ENCODE measurements at places on chromosomes 2 and 18.

GRCh38 chr2:72413716-72414115 is 266.1 kb upstream of the CYP26B1 start:
- DNase-seq: no peak

DNA sequence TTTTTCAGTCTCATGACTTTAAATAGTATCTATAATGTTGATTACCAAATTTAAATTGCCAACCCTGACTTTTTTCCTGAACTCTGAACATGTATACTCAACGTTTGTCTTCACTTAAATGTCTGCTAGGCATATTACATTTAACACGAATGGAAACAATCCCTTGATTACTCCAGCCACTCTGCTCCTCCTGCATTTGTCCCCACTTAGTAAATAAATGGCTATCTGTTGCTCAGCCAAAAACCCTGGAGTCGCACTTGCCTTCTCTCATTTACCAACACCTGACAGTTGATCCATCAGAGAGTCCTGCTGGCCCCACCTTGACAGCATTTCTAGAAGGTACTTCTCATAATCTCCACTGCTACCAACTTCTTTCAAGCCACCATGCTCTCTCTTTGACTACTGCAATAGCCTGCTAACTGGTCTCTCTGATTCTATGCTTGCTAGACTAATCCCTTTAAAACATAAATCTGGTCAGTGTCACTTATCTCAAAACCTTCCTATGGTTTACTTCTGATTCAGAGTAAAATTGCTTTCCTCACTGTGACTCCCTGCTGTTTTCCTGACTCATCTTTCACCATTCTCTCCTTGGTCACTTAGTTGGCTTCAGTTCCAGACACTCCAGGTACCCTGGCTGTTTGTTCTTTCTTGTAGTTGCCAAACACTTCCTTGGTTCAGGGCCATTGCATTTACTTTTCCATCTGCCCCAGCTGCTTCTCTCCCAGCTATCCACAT is 31.9 kb downstream of the SPAG16 start:
- no peak for DNase-seq

- no peak for DNase-seq
These were observed 104.9 kb downstream of the STPG4 start for GRCh38 chr2:47050021-47050760.

DNA sequence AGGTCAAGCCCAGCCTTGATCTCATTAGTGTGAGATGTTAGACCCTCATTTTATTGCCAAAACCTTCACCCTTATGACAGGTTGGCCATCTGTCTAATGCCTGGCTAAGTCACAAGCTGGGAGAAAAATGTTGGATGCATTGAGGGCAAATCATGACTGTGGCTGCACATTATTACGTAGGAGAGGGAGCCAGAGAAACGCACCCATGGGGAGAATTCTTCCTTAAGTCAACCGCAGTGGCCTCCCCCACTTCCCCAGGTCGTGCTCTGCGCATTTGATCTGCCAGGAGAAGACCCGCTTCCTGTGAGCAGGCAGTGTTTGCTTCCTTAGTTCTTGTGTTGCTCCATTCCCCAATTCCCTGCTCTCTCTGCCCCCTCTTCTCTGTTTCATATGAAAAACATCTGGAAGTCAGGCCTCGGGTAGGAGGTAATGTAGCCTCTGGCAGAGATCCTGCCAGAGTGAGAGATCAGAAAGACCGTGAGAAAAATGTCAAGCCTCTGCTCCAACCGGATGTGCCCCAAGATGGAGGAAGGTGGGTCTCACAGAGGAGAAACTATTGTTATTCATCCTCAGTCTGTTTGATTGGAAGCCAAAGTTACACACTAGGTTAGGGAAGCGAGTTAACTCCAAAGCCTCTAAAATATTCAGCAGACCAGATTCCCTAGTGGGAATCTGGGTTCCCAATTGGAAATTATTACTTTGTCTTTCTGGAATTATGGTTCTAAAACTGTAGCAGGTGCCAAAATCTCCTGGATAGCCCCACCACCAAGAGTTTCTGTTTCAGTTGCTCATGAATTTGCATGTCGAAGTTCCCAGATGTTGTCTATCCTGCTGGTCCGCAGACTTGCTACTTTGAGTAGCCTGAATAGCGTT is 144.3 kb upstream of the PELI1 start:
- no peak for DNase-seq

DNA sequence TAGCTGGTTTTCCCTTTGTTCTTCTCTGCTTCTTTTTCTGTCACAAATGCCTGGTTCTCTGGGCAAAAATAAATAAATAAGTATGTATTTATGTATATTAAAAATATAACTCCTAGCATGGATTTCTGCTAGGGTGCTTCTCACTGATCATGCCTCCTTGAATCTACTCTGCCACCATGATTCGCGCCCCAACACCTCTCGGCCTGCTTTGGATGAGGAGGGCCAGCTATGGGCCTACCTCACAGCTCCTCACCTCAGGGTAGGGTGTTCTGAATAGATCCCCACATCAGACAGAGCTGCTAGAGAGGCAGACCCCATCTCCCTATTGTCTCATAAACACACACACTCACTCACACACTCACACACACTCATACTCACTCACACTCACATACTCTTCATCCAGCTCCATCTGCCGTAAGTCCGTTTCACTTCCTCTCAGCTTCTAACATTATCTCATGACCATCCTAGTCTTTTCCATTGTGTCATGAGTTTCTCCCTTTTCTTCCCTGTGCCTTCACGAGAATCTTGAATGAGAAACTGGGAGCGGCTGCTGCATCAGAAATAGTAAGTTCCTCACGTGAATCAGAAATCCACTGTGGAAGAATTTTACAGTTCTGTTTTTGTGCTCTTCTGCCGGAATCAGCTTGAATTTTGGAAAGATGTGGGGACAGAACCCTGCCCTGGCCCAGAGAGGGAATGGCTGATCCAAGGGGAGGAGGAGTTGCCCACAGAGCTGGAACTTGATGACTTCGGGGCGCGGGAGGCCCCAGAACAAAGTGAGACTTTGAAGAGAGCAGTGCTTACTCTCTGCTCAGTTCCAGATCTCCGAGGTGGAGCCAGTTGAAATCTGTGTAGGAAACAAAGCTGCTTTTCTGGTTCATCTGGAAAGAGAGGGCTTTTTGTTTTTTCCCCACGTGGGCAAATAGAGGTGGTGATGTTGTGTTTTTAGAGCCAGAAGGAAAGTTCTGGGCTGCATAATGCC is 20.9 kb downstream of the ANXA4 start:
- no peak for DNase-seq

DNA sequence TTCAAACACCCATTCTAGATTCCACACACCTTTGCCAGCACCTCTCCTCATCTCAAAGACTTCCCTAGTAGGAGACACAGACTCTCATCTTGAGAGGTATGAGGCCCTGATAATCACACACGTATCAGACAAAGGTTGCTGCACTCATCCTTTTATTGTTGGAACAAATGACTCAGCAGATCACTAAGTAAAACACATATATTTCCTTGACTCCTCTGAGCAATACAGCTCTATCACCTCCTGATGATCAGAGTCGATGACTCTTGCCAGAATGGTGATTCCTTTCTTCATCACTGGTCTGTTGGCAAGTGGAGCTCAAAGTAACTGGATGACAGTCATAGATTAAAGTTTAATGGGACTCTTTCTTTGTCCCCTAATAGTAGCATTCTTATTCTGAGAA is 1049.2 kb upstream of the ZEB2 start:
- DNase-seq: no peak

GRCh38 chr2:54699665-54700064 is 23.8 kb upstream of the EML6 start:
- no peak for DNase-seq

DNA sequence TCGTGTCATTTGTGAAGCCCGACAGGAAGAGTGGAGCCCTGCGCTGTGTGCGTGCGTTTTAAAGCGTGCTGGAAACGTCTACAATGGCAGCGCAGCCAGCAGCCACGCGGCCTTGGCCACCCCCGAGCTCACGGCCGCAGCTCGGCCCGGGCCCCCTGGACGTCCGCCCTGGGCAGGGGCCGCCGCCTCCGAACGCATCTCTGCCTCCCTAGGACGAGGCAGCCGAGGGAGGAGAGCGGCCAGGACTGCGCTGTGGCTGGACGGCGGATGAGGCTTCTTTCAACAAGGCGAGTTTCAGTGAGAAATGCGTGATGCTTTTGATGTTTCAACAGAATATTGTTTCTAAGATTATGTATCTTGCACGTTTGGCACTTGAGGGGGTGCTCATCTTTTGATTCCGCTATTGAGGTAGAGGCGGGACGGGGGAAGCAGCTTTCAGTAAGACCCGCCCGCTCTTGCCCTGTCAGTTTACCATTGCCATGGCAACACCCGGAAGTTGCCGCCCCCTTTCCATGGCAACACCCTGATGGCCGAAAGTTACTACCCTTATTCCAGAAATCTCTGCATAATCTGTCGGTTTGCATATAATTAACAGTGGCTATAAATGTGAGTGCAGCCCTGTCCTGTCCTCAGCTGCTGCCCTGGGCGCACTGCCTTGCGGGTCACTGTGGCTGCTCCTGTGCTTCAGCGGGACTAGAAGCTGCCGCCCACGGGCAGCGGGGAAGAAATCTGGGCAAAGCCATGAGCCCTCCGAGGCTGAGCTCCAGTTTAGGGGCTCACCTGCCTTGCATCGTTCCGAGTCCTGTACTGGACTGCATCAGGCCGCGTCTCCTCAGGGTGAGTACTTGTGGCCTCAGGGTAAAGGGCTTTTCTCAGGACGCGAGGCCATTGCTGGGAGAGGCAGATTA is 38.6 kb downstream of the ADNP2 start:
- DNase-seq: peak; percentile 71

- DNase-seq: no peak
These were observed 31.5 kb downstream of the CMPK2 start for GRCh38 chr2:6834163-6834562.

DNA sequence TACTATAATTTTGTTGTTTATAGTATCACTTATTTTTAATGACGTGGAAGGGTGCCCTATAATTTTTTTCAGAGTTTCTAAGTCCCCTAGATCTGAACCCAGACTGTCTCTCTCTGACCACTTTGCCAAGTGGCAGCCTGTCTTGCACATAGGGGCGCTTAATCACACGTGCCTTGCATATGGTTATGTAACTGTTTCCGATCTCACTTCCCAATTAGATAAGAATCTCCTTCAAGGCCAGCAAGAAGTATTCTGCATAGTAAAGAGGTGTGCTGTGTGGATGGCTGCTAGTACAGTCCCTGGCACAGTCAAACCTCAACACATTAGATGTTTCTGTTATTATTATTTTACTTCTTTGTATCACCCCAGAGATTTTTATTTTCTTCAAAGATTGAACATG is 197.8 kb upstream of the SIX2 start:
- no peak for DNase-seq

- no peak for DNase-seq
These were observed 61.4 kb downstream of the SOS1 start for GRCh38 chr2:39059366-39059952.

- no peak for DNase-seq
These were observed 22.0 kb upstream of the GMPPA start for GRCh38 chr2:219476652-219477151.

GRCh38 chr2:224883700-224884099 is 158.6 kb downstream of the DOCK10 start:
- no peak for DNase-seq

- DNase-seq: no peak
These were observed 125.8 kb upstream of the EFEMP1 start for GRCh38 chr2:56049233-56049845.

DNA sequence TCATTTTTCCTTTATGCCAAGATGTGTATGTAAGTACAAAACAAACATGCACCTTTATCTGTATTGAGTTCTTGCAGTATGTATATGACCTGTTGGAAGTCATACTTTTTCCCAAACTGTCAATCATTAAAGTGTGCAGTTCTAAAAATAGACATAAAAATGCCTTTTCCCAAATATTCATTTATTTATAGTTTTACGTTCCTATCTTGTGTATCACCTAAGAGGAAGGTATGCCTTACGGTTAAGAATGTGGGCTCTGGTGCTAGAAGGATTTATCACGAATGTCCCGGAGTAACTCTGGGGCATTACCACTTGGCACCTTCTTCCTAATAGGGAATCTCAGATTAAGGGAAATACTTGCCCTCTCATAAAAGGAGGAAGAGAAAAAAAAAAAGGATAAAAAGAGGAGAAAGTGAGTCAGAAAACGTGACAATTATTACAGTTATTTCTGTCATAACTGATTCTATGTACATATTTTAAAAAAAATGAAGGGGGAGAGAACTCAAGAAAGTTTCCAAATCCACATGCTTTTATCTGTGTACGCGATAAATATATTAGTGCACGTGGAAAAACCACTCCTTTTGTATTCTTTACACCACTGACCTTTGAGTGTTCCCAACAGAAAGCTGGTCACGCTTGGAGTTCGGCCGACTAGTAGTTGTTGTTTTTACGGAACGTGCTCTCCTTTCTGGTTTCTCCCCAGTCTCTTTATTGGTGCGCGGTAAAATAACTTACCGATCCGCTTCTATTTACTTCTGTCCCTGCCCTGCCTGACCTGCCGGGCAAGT is 721 bp downstream of the MCEE start:
- DNase-seq: no peak

DNA sequence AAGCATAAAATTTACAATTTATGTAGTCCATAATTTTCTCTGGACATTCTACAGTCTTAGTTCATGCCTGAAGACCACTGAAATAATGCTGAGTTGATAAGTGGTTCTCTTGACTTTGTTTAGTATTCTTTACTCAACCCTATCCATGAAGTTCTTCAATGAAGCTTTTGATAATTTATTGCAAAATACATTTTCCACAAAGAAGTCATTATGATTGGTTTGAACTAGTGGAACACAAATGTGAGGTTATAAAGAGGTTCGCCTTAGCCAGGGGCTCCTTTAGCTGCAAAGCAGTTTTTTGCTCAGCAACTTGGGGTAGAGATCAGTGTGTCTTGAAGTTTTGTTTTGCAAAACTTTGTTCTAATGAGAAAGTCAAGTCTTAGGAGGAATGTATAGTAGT is 5.9 kb downstream of the BCL2L11 start:
- no peak for DNase-seq

GRCh38 chr2:10345126-10345525 is 42.4 kb downstream of the HPCAL1 start:
- DNase-seq: no peak

GRCh38 chr2:202135091-202135874 is 62.2 kb downstream of the KIAA2012 start:
- DNase-seq: no peak

Data from stimulated activated naive CD4-positive, alpha-beta T cell treated with Interleukin-2 at 50 U/mL for 16 hours (primary cell).